Esophagus muscularis mucosa (tissue), 4 donors: ENCODE measurements at places on chromosomes 3 and 15. TPM values are rescaled to one million over a fixed set of nuclear protein-coding genes. Genes with fewer than 3 reads are reported as not detected.

The WDR76 gene
- 12.0 TPM for total RNA-seq

The NUP210 gene
- total RNA-seq = 2.5 TPM

The KNSTRN gene
- total RNA-seq = 5.0 TPM

The STAC gene
- 7.1 TPM for total RNA-seq

The LRTM1 gene
- total RNA-seq = not detected

The GRAMD1C gene
- total RNA-seq = 1.0 TPM

The C3orf22 gene
- not detected for total RNA-seq

The RARB gene
- total RNA-seq = 47.8 TPM
